Activated T-cell treated with anti-CD3 and anti-CD28 coated beads, Interleukin-2, amount 50 U/mL, for 1 hour (primary cell): ENCODE measurements at places on chromosomes 7 and 10.

DNA sequence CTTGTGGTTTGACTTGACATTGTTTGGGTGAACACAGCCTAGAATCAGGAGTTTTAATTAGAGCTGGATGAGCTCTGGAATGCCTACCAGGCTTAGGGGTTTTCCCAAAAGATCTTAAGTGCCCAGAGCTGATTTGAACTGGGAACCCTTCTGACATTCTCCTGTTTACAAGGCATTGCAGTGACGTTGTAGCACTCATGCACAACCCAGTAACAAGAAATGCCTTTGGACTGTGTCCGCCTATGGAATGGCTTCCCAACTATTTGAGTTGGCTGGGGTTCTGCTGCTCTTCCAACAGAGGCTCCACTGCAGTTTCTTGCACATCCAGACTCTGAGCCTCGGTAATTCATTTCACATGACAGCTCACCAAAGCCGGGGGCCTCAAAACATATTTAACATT, 76.7 kb upstream of the MKX start:
- DNase-seq = no peak

GRCh38 chr7:151862606-151863381, 14.1 kb downstream of the PRKAG2 start:
- DNase-seq = no peak

- no peak for DNase-seq
Measured at GRCh38 chr7:30428246-30429155, 50.1 kb downstream of the NOD1 start.

DNA sequence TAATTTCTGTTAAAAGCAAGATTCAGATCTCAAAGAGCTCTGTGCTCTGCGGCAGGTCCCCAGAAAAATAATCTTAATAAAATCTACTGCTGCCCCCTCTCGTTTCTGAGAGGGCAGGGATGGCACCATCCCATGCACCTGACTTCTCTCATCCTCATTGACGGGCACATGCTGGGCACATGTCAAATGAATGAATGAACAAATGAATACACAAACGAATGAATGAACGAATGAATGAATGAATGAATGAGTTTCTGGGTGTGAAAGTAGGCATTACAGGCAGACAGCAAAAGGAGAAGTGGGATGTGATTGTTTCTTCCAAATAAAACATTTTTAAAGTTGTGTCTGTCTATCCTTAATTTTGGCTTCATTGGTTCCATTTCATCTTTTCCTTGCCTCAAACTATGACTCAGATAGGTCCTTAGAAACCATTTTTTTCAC, 398.1 kb upstream of the PRKCQ start:
- DNase-seq = no peak

DNA sequence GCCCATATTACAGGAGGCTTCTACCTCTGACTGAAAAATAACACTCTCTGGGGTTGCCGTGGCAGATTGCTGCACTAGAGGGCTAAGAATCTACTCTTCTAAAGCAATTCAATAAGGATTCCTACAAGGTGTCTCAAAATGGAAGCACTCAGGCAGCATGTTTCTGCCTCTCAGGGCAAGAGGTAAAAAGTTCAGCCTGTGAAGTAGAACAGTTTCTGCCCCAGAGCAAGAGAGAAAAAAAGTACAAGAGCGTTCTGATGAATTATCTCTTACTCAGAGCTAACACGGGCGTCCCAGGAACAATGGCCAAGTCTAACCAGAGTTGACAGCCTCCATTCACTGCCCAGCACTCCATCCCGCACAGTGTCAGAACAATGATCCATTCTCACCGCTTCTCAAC, 71.3 kb upstream of the TES start:
- DNase-seq = no peak

GRCh38 chr7:23472046-23472445, 1.8 kb upstream of the IGF2BP3 start:
- no peak for DNase-seq

- DNase-seq = no peak
Measured at GRCh38 chr7:121081327-121081936, 92.9 kb downstream of the CPED1 start.

DNA sequence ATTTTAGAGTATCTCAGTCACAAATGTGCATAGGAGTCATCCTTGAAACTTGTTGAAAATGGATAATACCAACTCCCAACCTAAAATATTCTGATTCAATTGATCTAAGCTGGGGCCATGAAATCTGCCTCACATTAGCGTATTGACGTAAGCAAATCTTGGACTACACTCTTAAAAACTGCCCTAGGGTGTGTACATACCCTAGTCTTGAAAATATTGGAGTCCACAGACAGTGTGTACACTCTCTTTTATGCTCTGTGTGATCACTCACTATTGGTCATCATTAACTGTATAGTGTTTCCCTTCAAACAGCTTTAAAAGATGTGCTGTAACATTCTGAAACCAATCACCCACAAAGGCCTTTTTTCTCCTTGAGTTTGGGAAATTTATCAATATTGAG, 102.9 kb upstream of the FERD3L start:
- DNase-seq = no peak

GRCh38 chr10:79105150-79105739, 36.5 kb downstream of the ZMIZ1 start:
- no peak for DNase-seq

DNA sequence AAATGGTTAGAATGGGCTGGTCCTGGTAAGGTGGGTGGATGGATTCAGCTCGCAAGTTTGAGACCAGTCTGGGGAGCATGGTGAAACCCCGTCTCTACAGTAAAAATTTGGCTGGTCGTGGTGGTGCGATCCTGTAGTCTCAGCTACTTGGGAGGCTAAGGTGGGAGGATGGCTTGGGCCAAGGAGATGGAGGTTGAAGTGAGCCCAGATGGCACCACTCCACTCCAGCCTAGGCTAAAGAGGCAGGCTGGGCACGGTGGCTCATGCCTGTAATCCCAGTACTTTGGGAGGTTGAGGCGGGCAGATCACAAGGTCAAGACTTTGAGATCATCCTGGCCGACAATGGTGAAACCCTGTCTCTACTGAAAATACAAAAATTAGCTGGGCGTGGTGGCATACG, 15.3 kb downstream of the IFT22 start:
- DNase-seq = no peak

- no peak for DNase-seq
Measured at GRCh38 chr10:97123765-97124164, 62.0 kb downstream of the SLIT1 start.

DNA sequence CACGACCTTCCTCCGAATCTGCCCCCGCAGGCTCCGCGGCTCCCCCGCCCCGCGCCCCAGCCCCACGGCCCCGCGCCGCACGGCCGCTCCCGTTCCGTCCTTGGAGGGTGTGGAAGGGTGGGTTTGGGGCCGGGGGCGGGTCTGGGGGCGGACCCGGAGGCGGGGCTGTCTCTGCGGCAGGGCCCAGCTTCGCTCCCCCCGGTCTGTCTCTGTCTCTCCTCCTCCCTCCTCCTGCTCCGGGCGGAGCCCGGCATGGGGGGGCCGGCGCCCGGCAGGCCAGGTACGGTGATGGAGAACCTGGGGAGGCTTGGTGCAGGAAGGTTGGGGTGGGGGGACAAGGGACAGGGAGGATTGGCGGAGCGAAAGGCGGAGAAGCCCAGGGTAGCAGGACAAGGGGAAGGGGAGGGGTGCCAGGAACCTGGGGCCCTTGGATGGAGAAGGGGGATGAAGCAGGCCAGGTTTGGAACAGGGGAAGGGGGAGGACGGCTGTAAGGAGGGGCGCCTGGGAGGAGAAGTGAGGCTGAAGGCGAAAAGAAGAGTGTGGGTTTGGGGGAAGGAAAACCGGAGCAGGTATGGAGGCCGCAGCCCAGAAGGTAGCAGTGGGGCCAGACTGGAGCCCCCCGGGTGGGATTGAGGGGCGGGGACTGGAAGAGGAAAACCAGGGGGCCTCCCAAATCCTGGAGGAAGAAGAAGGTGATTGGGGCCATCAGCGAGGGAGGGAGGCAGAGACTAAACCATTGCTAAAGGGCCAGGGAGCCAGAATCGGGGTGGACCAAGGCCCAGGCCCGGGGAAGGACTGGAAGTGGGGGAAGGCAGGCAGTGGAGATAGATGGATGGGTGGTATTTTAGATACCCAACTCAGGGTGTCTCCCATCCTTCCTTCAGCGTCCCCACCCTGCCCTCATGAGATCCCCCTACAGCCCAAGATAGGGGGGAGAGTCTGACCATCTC, at the start of gene NYAP1:
Gene NYAP1 (plus strand): TSS at position 206 of the 951 bp plus-strand sequence. CDS start 1,385 bp downstream, outside the sequence.
- DNase-seq = peak; percentile 75

DNA sequence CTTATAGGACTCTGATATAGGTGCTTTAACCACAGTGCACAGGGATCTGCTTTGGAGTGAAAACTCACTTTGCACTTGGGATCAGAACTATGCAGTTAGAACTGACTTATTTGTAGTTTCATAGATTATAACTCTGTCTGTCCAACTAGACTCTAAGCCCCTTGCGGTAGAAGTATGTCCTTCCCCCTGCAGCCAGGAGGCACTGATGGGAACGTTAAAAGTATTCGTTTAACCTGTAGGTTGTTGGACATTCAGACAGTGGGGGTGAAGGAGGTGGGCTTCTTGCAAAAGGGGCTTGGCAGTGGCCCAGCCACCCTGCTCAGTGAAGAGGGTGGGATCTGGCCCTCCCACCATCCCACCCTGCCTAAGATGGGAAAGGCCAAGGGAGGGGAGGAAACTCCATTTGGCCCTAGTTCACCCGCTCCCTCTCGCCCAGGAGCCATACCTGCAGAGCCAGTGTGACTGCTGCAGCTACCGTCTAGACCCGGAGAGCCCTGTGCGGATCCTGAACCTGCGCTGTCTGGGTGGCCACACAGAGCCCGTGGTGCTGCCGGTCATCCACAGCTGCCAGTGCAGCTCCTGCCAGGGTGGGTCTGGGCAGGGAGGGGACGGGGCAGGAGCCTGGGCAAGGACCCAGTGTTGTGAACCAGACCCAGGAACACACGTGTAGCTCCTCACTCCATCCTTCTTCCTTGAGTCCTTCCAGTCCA, 5.7 kb upstream of the ZNF862 start:
- DNase-seq = no peak

- DNase-seq = no peak
Measured at GRCh38 chr10:36802490-36803153, 322.8 kb upstream of the ANKRD30A start.

DNA sequence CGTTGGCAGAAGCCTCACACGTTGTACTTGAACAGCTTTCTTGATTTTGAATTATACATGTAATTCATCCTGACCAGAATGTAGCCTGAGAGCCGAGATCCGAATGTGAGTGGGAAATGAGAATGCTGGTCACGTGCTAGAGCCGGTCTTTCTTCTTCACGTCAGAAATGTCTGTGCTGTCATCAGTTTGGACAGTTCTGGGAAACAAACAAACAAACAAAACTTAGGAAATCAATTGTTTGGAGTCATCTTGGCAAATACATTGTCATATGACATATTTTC, 729.8 kb downstream of the LRMDA start:
- no peak for DNase-seq

DNA sequence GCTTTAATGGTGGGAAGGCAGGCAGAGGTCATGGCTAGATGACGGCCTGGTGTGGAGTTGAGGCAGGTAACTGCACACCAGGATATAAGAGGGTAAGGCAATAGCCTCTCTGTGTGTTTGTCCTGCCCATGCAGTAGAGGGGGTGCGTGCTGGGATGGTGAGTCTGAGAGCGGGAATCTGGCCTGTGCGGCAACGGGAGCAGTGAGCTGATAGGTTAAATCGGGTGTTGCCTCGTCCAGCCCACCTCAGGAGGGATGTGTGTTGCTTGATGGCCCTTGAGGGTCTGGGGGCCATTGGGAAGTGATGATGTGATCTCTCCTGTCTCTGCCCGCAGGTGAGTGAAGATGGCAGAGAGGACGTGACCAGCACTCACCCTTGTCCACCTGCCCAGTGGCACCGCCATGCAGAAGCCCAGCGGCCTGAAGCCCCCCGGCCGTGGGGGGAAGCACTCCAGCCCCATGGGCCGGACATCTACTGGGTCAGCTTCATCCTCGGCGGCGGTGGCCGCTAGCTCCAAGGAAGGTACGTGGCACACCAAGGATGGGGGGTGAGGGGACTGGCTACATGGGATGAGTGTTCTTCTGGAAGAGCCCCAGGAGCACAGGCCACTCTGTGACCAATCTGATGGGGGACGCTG, 28.1 kb downstream of the CLIP2 start:
- DNase-seq = no peak

- no peak for DNase-seq
Measured at GRCh38 chr10:74987339-74988053, 124.0 kb upstream of the SAMD8 start.

- DNase-seq = no peak
Measured at GRCh38 chr7:128962899-128963298, 25.2 kb downstream of the IRF5 start.

DNA sequence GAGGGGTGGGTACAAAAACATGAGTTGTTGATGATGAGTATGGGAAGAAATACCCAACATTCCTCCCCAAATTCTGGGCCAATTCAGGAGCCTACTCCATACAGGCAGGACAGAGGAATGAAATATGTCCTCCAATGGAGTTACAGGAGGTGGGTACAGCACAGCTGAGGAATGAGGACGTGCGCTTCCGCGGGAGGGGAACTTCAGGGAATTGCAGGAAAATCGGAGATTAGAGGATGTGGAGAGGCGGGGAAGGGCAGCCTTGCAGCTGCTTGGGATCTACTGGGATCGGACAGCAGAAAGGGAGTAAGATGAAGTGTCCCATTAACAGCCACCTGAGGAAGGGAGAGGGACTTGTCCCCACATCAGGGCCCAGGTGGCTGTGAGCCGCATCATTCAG, 50.2 kb downstream of the PDIA4 start:
- DNase-seq = no peak
